ENCODE measurements at places on chromosomes 16 and 17.
A peak's percentile ranks its signal among the peaks of the same experiment; 100 is the strongest.

DNA sequence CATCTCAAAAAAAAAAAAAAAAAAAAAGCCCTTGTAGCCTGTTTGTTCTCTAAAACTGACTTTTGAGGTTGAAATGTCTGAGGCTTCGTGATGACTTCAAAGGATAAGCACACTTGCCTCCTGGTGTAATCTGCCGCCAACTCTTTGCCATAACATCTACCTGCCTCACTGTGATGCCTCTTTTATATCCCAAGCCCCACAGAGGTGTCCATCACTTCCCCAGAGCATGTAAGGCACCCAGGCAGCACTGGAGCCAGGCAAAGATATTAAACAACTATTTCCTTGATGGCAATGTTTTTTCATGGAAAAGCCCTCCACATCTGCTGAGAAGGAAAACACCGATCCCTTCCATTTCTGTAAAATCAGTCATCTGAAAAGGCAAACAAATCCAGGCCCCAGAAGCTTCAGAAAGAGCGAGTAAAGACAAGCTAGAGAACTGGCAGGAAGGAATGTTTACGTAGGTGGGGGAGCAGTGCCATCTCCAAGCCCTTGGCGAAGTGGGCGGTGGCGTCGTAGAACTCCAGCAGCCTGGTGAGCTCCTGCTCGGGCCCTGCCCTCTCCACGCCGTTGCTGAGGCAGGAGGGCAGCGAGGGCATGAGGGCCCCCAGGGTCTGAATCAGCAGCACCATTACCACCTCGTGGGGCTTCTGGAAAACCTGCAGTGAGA, 28.6 kb downstream of the COG7 start:
- DNase-seq: no peak

DNA sequence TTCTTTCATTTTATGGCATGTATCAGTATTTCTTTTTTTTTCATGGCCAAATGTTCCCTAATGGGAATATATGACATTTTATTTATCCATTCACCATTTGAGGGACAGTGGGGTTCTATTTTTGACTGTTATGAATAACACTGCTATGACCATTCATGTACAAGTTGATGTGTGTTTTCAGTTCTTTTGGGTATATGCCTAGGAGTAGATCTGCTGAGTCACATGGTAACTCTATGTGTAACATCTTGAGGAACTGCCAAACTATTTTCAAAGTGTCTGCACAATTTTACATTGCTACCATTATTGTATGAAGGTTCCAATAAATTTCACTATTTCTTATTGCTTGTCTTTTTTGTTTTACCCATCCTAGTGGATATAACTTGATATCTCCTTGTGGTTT, 223.0 kb downstream of the TANC2 start:
- DNase-seq: peak; percentile 3

GRCh38 chr17:17904166-17905035, 67.6 kb upstream of the SREBF1 start:
- DNase-seq: no peak

GRCh38 chr16:340370-341091, 12.0 kb downstream of the AXIN1 start:
- no peak for DNase-seq

DNA sequence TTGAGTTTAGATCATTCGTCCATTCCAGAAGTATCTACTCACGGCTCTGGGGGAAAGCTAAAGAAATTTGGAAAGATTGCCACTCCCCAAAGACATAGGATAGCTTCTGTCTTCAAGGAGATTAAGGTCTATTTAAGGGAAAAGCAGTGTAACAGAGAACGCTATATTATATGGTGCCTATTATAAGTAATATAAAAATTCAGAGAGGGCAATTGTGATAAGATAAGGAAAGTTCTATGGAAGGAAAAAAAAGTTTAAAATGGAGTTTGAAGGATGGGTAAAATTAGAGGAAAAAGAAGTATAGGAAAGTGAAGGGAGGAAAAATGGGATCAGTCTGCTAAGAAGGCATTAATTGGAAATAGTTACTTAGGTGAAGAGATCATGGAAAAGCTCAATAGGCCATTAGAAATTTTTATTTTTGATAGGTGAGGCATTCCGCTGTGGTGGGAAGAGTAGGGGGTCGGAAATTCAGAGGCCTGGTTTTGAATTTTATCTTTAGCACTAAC, 690 bp upstream of the CDC27 start:
- no peak for DNase-seq

DNA sequence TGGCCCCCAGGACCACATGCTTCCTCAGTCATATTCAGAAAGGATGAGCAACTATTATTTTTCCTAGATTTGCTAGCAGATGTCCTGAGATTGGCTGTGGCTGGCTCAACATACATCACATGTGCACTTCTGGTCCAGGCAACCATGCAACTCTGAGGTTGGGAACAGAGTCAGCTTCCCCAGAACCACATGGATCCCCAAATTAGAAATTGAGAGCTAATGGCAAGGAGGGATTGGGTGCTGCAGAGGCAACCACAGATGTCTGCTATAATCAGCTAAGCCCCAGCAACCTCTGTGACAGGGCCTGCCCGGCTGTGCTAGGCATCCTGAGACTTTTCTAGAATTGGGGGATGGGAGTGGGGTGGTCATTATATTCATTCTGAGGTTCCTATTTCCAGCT, 33.8 kb upstream of the CLEC18A start:
- no peak for DNase-seq

GRCh38 chr17:39461113-39461925, at the start of gene CDK12:
TSS of gene CDK12 (plus strand) at chr17:39461486. CDS start at chr17:39462072, 586 bp downstream.
- DNase-seq: peak; percentile 99

GRCh38 chr16:70476272-70477020, 22.1 kb downstream of the FCSK start:
- DNase-seq: peak; percentile 61

DNA sequence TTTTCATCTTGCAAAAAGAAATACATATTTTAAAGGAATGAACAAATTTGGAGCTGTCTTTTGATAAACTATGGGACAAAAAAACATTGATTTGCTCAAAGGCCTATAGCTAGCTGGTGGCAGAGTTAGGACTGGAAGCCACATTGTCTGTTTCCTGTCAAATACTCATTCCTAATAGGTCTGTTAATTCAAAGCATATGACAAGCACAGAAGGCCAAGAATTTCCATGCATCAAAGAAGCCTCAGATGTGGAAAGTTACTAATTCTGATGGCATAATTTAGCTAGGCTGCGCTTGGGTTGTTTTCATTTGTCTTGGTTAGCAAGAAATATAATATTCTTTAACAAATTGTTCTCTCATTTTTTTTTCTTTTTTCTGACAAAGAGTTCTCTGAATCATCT, 98.0 kb downstream of the CDK5R1 start:
- DNase-seq: no peak

GRCh38 chr17:17509601-17510425, 13.6 kb upstream of the RASD1 start:
- peak; percentile 79 for DNase-seq
